Neuronal stem cell (in vitro differentiated cells): ENCODE measurements at places on chromosomes 12 and 14.

GRCh38 chr14:35861204-35861868 is 35.2 kb downstream of the BRMS1L start:
- H3K4me1 ChIP-seq: peaks cover 4% of the 10 kb centered on the region
- DNase-seq: no peak
- peaks cover 60% of the 10 kb centered on the region for H3K36me3 ChIP-seq
- no peaks in the 10 kb centered on the region for H3K27me3 ChIP-seq
- no peak overlapping the region for H3K4me3 ChIP-seq

- H3K36me3 ChIP-seq: no peaks in the 10 kb centered on the region
- H3K27me3 ChIP-seq: no peaks in the 10 kb centered on the region
- DNase-seq: no peak
Measured at GRCh38 chr14:74977901-74978385, 22.5 kb upstream of the PGF start.

- H3K36me3 ChIP-seq: no peaks in the 10 kb centered on the region
- peak; percentile 27 for DNase-seq
- H3K27me3 ChIP-seq: no peaks in the 10 kb centered on the region
- no peaks in the 10 kb centered on the region for H3K4me1 ChIP-seq
- no peak overlapping the region for H3K4me3 ChIP-seq
- H3K27ac ChIP-seq: no peak overlapping the region
Measured at GRCh38 chr12:32947206-32948067, 50.9 kb upstream of the PKP2 start.

DNA sequence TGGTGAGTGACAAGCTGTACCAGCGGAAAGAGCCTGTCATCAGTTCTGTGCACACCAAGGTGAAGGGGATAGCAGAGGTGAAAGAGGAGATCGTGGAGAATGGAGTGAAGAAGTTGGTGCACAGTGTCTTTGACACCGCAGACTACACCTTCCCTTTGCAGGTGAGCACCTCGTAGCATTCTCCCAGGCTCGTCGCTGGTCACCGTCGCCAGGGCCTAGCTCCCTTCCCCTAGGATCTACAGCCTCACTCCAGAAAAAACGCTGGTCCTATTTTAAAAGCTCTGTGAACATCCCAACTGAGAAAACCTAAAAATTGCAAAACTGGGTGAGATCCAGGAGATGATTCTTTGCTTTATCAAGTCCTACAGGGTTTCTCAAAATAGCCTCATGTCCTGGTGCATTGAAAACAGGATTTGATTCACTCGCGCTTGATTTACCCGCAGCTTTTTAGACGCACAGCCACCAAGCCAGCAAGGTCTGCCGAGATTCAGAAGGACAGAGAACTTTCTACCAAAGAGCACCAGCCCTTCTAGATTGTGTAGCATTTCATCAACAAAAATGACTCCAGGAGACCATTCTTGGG is 22.2 kb downstream of the P2RX7 start:
- no peak for DNase-seq
- no peaks in the 10 kb centered on the region for H3K36me3 ChIP-seq
- no peaks in the 10 kb centered on the region for H3K27me3 ChIP-seq
- H3K4me3 ChIP-seq: no peak overlapping the region
- no peak overlapping the region for H3K27ac ChIP-seq
- H3K4me1 ChIP-seq: no peaks in the 10 kb centered on the region

DNA sequence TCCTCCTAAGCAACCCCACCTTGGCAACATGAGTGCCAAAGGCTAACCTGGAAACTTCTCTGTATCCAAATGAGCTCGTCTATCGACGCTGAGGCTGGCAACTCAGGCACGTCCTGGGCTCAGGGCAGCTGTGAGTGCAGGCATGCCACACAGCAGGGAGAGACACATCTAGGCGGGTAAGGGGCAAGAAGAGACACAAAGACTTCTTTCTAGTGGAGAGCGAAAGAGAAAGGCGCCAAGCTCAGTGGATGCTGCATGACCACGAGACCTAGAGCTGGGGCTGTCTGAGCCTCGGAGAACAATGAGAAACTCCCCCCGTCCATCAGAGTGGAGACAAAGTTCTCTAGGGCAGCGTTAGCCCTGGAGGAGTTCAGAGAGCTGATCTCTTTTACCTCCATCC is 170.4 kb downstream of the CALM1 start:
- H3K4me1 ChIP-seq: peaks cover 28% of the 10 kb centered on the region
- H3K27me3 ChIP-seq: no peaks in the 10 kb centered on the region
- DNase-seq: no peak
- H3K36me3 ChIP-seq: no peaks in the 10 kb centered on the region
- H3K4me3 ChIP-seq: no peak overlapping the region

DNA sequence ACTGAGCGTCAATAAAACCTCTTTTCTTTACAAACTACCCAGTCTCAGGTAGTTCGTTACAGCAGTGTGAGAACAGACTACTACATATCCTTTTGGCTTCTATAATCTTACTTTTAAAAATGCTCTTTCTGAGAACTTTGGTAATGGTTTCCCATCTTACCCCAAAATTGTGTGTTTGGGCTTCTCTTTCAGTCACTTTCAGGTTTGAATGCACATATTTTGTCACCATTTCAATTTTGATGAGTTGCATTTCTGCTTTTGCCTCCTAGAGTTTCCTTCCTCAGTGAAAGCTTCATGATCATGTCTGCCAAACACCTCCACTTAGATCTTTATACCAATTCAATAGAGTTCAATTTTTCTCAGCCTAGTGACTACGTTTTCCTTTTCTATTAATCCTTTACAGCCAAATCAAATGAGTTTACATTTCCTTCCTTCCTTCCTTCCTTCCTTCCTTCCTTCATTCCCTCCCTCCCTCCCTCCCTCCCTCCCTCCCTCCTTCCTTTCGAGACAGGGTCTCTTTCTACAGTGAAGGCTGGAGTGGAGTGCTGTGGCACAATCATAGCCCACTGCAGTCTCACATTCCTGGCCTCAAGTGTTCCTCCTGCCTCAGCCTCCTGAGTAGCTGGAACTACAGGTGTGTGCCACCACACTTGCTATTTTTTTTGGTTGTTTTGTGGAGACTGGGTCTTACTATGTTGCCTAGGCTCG is 124.9 kb downstream of the BCAT1 start:
- H3K4me1 ChIP-seq: no peaks in the 10 kb centered on the region
- no peaks in the 10 kb centered on the region for H3K27me3 ChIP-seq
- H3K36me3 ChIP-seq: peaks cover 100% of the 10 kb centered on the region

GRCh38 chr12:64893961-64894360 is 69.5 kb downstream of the TBC1D30 start:
- H3K4me3 ChIP-seq: no peak overlapping the region
- H3K4me1 ChIP-seq: peaks cover 3% of the 10 kb centered on the region
- no peak overlapping the region for H3K27ac ChIP-seq

- H3K4me1 ChIP-seq: no peaks in the 10 kb centered on the region
- no peak for DNase-seq
- H3K27ac ChIP-seq: no peak overlapping the region
Measured at GRCh38 chr12:45590646-45591045, 138.9 kb upstream of the ARID2 start.

DNA sequence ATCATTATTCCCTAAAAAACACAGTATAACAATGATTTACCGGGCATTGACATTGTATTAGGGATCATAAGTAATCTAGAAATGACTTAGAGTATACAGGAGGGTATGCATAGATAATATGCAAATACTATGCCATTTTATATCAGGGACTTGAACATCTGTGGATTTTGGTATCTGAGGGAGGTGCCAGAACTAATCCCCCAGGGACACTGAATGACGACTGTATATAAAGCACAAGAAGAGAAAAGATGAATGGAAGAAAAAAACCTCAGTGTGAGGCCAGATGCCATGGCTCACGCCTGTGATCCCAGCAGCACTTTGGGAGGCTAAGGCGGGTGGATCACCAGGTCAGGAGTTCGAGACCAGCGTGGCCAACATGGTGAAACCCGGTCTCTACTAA is 25.5 kb upstream of the COX6A1 start:
- no peaks in the 10 kb centered on the region for H3K27me3 ChIP-seq
- no peak for DNase-seq
- H3K27ac ChIP-seq: no peak overlapping the region
- H3K4me1 ChIP-seq: peaks cover 9% of the 10 kb centered on the region
- H3K36me3 ChIP-seq: no peaks in the 10 kb centered on the region

DNA sequence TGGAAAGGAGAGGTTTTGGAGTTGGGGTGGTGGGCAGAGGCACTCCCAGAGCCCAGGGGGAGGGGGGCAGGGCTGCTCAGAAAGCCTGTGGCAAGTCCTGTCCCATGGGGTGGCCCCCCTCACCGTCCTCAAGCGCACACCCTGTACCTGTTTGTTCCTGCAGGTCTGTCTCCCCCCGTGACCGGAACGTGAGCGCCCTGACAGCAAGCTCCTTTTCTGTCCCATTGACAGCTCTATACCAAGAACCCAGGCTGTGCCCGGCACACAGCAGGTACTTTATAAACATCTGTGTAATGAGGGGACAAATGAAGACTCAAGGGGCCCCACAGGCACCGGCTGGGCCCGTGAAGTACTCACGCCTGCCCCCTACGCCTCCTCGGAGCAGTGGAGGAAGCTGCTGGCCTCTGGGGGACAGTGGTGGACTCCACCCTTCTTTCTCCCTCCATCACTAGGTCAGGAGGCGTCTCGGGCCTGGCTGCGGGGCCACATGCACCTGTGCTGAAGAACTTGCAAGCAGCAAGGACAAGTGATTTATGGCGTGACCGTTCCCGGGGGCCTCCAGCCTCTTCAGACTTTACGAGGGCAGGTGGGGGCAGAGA is 65.8 kb downstream of the GALNT9 start:
- H3K4me3 ChIP-seq: no peak overlapping the region
- H3K27me3 ChIP-seq: peaks cover 20% of the 10 kb centered on the region
- no peaks in the 10 kb centered on the region for H3K36me3 ChIP-seq
- no peak for DNase-seq

- no peaks in the 10 kb centered on the region for H3K27me3 ChIP-seq
- no peak overlapping the region for H3K4me3 ChIP-seq
- peaks cover 8% of the 10 kb centered on the region for H3K36me3 ChIP-seq
- no peak for DNase-seq
- H3K27ac ChIP-seq: no peak overlapping the region
- peaks cover 40% of the 10 kb centered on the region for H3K4me1 ChIP-seq
Measured at GRCh38 chr12:15629761-15630160, 159.4 kb downstream of the EPS8 start.

GRCh38 chr12:19894803-19895202 is 455.5 kb downstream of the AEBP2 start:
- H3K27ac ChIP-seq: no peak overlapping the region
- H3K36me3 ChIP-seq: no peaks in the 10 kb centered on the region
- no peaks in the 10 kb centered on the region for H3K4me1 ChIP-seq
- DNase-seq: no peak
- no peaks in the 10 kb centered on the region for H3K27me3 ChIP-seq

DNA sequence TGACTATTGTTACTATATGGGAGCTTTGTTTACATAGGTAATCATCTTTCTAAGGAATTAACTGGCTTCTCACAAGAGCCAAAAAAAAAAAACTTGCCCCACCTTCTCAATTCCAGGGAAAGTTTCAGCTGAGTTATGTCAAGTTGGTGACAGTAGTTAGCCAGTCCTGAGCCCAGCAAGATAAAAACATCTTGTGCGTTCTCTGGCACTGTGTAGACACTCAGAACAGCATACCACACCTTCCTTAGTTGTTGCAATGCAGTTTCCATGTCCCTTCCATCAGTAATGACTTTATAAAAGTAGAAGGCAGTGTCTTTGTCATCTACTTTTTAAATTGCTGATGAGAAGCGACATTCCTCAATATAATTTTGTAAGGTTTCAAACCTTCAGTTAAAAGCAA is 50.2 kb downstream of the PTPN21 start:
- no peaks in the 10 kb centered on the region for H3K4me1 ChIP-seq
- no peak overlapping the region for H3K4me3 ChIP-seq
- no peak for DNase-seq

DNA sequence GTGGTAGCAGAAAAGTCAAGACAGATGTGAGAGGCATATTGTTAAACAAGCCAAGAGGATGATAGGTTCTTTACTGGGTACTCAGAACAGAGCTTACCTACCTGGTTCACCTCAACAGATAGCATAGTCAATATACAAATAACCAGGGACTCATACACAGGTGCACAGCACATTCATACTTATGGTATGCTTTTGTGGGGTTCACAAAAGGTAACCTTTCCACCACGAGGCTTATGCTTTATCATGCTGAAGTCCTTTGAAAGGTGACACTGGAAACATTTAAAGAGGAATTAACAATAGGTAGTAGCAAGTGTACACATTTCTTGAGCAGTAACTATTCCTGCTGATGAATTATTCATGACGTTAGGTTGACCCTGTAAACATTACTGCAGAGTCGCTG is 42.2 kb upstream of the MBIP start:
- DNase-seq: no peak
- peaks cover 63% of the 10 kb centered on the region for H3K27me3 ChIP-seq
- H3K4me3 ChIP-seq: no peak overlapping the region
- no peak overlapping the region for H3K27ac ChIP-seq
- H3K4me1 ChIP-seq: peaks cover 2% of the 10 kb centered on the region

DNA sequence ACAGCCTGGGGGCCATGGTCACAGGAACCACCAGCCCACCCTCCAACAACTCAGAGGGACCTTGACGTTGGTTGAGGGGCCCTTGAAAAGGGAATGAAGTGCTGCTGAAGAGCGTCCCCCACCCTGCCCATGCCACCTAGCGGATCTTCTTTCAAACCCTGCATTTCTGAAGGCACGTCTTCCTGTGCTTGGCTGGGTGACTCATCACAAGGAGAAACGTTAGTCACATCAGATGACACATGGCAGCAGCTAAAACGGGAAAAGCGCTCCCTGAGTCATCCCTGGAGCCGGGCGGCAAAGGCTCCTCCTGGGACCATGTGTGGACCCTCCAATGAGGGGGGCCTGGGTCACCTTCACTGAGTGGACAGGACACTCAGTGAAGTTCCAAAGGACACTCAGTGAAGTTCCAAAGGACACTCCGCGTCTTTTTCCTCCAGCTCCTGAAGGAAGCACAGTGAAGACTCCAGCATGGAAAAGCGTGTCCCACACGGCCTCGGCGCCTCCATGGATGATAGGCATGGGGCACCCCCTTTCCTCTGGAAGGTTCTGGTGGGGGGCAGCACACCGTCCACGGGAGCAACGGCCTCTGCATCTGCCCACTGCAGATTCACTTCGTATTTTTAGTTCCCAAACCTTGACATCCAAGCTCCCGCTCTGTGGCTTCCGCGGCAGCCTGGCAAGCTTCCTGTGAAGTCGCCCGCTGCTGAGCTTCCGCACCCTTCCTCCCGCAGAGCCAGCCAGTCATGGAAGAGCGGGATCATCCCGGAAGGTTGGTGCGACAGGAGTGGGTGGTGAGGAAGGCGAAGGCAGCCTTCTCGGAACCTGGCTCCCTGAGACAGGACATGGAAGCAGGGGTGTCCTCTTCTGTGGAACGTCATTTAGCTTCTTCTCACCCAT is 383.4 kb downstream of the VRK1 start:
- DNase-seq: no peak
- H3K27me3 ChIP-seq: no peaks in the 10 kb centered on the region
- H3K27ac ChIP-seq: no peak overlapping the region
- no peaks in the 10 kb centered on the region for H3K36me3 ChIP-seq

DNA sequence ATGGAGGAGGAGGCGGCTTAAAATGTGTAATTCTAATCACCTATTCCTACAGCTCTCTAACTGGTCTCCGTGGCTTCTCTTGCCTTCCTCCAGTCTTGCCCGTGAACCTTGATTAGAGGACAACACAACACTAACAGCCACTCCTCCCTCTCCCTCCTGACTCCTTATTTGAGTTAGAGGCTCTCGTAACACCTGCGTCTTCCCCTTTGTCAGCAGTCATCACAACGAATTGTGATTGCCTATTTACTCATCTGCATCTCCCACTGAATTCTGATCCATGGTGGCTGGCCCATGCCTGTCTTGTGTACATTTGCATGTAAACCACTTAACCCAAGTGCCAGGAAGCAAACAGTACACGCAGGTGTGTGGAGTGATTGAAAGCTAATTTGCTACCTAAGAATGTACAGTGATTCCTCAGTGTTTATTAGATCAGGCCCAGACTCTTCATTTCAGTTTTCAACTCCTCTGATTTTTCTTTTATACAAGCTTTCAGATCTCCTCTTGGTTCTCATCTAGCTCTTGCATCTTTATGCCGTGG is 154.5 kb downstream of the MON2 start:
- no peak overlapping the region for H3K4me3 ChIP-seq
- H3K27me3 ChIP-seq: no peaks in the 10 kb centered on the region
- H3K36me3 ChIP-seq: peaks cover 10% of the 10 kb centered on the region
- no peak overlapping the region for H3K27ac ChIP-seq
- H3K4me1 ChIP-seq: peaks cover 9% of the 10 kb centered on the region
